Fibroblast of lung (primary cell): ENCODE measurements at places on chromosomes 13 and 19. TPM values are rescaled to one million over a fixed set of nuclear protein-coding genes. Genes with fewer than 3 reads are reported as not detected.

The ZNF471 gene
- total RNA-seq = 4.4 and 9.2 TPM in 2 replicates

DNA sequence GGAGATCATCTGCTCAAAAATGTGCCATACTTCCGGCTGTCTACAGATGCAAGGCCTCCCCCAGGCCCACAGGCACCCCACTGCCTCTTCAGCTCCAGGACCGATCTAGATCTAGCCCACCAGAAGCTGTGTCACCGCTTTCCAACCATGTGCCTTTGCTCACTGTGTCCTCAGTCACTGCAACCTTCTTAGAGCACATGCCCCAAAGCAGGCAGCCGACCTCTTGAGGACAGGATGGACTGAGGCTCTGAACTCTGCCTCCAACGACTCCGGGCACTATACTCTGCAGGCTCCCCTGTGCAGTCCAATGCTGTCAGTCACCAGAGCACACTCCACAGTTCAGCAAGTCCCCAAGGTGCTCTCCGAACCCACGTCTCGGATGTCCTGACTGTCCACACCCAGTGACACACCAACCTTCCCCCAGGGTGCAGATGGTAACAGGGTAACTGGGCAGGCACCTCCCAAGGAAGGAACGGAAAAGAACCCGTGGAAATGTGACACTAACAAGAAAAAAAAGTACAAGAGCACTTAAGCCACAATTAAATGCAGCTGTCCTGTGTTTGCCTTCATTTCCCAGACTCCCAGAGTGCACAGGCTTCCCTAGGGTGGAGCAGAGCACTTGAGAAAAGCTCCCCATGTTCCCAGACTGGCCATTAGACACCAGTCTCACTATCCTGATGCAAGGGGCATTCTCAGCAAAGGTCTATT is 4.8 kb downstream of the STK24 start:
- no peaks in the 10 kb centered on the region for H3K27me3 ChIP-seq
- H3K4me3 ChIP-seq = peak overlapping the region; percentile 29
- DNase-seq = peak; percentile 66
- peak overlapping the region; percentile 37 for H3K27ac ChIP-seq
- H3K4me1 ChIP-seq = peaks cover 12% of the 10 kb centered on the region
- no peaks in the 10 kb centered on the region for H3K36me3 ChIP-seq

DNA sequence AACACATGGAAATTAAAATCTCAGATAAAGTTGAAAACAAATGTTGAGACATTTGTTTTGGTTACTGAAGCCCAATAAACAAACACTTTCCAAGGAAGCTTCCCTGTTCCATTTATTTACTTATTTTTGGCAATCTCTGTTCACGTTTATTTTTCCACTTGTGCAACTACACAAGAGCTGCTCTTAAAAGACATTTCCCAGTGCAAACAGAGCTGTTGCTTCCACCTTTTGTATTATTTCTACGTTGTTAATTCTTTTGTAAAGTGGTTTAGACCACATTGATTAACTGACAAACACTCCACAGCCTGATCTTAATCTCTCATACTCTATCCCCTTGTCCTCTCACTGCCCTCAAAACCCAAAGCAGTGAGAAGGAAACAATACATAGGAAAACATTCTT is 757.6 kb downstream of the LIG4 start:
- H3K4me1 ChIP-seq = no peaks in the 10 kb centered on the region
- no peak overlapping the region for H3K27ac ChIP-seq
- no peak overlapping the region for H3K4me3 ChIP-seq
- H3K36me3 ChIP-seq = no peaks in the 10 kb centered on the region

- no peak overlapping the region for H3K4me3 ChIP-seq
- no peaks in the 10 kb centered on the region for H3K27me3 ChIP-seq
- no peak overlapping the region for H3K27ac ChIP-seq
- DNase-seq = peak; percentile 83
- no peaks in the 10 kb centered on the region for H3K4me1 ChIP-seq
Measured at GRCh38 chr13:94419304-94419924, 60.1 kb downstream of the DCT start.

The FUT6 gene
- not detected in 2 replicates for total RNA-seq

DNA sequence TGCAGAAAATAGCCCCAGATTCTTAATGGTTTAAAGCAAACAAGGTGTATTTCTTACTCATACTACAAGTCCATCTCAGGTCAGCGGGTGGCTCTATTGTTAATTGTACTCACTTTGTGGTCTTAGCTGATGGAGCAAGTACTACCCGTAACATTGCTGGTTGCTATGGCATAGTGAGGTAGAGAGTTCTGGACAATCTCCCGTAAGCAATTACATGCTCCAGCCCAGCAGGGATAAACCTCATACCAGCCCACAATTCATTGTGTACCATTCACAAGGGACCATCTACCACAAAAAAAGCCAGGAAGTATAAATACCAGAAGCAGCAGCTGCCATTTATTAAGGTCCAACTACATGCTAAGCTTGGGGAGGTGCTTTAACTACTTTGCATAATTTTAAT is 167.1 kb downstream of the PCDH9 start:
- no peak overlapping the region for H3K27ac ChIP-seq
- no peaks in the 10 kb centered on the region for H3K4me1 ChIP-seq
- no peaks in the 10 kb centered on the region for H3K27me3 ChIP-seq
- DNase-seq = no peak
- H3K4me3 ChIP-seq = no peak overlapping the region
- no peaks in the 10 kb centered on the region for H3K36me3 ChIP-seq

DNA sequence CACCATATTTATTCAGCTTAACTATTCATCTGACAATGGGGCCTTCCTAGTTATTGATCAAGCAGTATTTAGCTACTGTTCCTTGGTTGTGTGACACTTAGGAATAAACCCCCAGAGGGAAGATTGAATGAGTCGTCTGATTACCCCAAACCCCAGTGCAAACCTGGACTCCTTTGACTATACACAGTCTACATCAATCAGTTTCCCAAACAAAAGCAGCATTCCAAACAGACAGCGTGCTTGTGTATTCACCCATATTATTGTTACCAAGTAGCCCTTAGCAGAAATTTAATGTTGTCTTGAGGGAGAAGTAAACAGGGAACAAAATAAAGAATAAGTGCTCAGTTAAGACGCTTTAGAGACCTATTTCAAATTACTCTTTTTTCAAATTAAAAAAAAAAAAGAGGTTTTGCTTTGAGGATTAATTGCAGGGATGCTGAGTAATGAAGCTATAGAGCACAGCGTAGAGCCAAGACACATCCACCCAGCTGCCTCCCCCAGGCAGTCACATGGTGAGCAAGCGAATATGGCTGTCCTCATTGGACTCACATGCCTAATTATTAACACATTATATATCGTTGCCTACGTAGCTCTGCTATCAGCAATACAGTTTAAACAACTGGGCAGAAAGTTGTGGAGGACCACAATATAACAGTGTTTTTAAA is 14.7 kb upstream of the B3GLCT start:
- H3K27ac ChIP-seq = no peak overlapping the region
- no peak overlapping the region for H3K4me3 ChIP-seq
- peaks cover 7% of the 10 kb centered on the region for H3K27me3 ChIP-seq
- H3K4me1 ChIP-seq = no peaks in the 10 kb centered on the region
- no peaks in the 10 kb centered on the region for H3K36me3 ChIP-seq

GRCh38 chr19:866769-867300 is 7.4 kb downstream of the CFD start:
- DNase-seq = no peak
- no peaks in the 10 kb centered on the region for H3K27me3 ChIP-seq
- H3K27ac ChIP-seq = no peak overlapping the region
- H3K4me3 ChIP-seq = no peak overlapping the region

The URAD gene
- not detected in 2 replicates for total RNA-seq

- H3K27me3 ChIP-seq = no peaks in the 10 kb centered on the region
- DNase-seq = no peak
- no peaks in the 10 kb centered on the region for H3K4me1 ChIP-seq
- peaks cover 6% of the 10 kb centered on the region for H3K36me3 ChIP-seq
Measured at GRCh38 chr13:75818179-75818967, 182.2 kb downstream of the LMO7 start.

DNA sequence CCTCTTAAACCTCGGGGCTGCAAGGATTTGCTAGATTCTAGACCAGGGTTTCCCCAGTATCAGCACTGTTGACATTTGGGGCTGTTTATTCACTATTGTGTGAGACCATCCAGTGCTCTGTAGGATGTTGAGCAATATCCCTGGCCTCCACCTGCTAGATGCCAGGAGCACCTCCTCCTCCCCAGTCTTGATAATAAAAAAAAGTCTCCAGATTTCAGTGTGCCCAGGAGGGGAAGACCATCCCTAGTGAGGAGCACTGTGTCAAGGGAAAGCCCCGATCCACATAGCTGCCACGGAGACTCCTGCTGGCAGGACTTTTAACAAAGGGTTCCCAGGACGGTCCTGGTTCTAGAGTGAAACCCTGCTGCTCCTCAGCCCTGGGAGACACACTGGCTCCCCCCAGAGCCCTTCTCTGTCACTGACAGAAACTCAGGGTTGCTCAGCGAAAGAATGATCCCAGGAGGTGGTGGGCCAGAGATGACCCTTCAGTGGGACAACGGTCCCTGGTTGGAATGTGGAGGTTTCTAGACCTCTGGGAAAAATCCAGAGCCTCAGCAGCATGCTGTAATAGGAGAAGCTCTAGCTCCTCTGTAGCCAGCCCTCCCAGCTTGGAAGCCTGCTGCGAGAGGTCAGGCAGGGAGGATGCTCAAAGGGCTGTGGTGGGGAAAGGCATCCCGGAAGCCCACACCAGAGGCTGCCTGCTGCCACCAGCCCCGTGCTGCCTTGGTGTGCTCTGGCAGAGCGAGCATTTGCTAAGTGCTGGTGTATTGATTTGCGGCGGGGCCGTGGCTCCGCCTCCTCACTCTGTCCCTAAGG is 20.3 kb downstream of the LYL1 start:
- H3K4me3 ChIP-seq = no peak overlapping the region
- peak; percentile 53 for DNase-seq
- H3K27ac ChIP-seq = no peak overlapping the region
- peaks cover 20% of the 10 kb centered on the region for H3K4me1 ChIP-seq
- peaks cover 33% of the 10 kb centered on the region for H3K36me3 ChIP-seq
- H3K27me3 ChIP-seq = no peaks in the 10 kb centered on the region

DNA sequence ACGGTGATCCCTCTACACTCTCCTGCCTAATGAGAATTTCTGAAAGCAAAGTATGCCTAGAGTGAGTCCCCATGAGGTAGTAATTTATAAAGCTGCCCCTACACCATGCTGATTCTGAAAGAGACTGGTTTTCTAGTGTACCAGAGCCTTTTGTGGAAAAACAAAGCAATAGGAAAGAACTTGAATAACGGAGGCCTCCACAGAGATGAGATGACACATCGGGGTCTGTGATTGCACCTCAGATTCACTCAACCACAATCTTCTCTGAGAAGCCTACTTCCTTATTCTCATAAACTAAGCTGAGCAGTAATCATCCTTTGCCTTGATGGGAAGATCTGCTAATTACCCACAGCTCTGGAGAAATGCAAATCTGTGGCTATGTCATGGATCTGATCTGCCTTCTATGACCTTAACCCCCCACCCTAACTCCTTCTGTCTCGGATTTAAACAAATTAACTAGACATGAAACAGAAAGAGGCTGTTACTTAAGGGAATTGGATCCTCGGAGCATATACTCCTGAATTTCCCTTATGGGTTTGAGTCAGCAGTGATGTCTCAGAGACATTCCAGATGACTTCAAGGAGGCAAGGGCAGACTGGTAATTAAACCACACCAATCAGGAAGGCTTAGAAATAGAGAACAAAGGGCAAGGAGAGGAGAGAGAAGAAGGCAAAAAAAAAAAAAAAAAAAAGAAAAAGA is 128.0 kb downstream of the DCT start:
- no peaks in the 10 kb centered on the region for H3K36me3 ChIP-seq
- no peaks in the 10 kb centered on the region for H3K27me3 ChIP-seq
- DNase-seq = peak; percentile 89
- peak overlapping the region; percentile 28 for H3K27ac ChIP-seq
- no peaks in the 10 kb centered on the region for H3K4me1 ChIP-seq

The MUC16 gene
- total RNA-seq = not detected in 2 replicates

GRCh38 chr13:100039740-100040139 is 49.2 kb upstream of the PCCA start:
- H3K4me3 ChIP-seq = no peak overlapping the region
- H3K27me3 ChIP-seq = no peaks in the 10 kb centered on the region
- H3K4me1 ChIP-seq = no peaks in the 10 kb centered on the region
- H3K27ac ChIP-seq = no peak overlapping the region
- no peak for DNase-seq
